ENCODE measurements at places on chromosomes 6 and 20.

DNA sequence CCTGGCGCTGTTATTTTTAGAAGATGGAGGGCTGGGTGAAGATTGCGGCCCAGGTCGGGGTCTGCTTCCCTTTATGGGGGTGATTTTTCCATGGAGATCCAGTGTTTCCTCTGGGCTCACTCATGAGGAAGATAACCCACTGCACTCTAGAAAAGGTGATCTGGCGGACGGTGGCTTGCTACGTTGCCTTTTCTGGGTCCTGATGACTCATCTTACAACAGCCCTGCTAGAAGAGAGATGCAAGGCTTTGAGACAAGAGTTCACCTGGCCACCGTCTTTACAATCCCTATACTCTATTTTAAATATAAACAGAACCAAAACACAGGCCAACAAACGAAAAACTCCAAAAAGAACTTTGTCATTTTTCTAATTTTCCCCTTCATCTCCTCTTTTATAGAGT is 182.1 kb upstream of the EXOC2 start:
- DNase-seq: no peak

DNA sequence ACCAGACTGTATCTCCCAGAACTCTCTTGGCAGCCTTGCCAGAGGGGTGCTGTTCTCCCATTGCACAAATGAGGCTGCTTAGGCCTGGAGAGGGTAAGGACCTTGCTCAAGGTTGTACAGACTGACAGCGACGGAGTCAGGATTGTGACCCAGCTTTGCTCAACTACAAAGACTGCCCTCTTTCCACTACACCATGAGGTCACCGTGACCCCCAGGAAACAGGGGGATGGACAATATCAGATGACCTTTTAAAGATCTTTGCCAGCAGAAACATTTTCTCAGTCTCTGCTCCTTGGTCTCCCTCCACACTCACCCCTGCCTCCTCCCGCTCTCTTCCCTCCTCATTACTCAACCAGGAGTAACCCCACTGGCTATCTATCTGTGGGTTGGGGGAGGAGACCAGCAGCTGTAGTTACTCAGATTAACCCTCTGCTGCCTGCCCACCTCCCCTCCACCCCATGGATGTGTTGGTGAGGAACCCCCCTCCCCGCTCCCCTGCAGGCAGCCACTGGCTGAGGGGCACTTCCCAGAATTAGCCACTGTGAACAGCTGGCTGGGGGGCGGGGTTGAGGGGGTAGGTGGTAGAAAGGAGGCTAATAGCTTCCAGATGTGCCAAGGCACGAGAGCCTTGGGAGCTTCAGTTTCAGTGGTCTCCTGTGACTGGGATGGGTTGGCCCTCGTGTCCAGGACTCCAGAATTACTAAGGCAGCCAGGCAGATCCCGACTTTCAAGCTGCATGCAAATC is 26.9 kb upstream of the MRPS18A start:
- no peak for DNase-seq

GRCh38 chr6:151160929-151161757 is 78.6 kb upstream of the AKAP12 start:
- no peak for DNase-seq

- DNase-seq: no peak
These were observed 2.3 kb downstream of the CCND3 start for GRCh38 chr6:41939176-41939847.

- DNase-seq: no peak
These were observed 14.2 kb upstream of the FAM162B start for GRCh38 chr6:116779573-116780164.

DNA sequence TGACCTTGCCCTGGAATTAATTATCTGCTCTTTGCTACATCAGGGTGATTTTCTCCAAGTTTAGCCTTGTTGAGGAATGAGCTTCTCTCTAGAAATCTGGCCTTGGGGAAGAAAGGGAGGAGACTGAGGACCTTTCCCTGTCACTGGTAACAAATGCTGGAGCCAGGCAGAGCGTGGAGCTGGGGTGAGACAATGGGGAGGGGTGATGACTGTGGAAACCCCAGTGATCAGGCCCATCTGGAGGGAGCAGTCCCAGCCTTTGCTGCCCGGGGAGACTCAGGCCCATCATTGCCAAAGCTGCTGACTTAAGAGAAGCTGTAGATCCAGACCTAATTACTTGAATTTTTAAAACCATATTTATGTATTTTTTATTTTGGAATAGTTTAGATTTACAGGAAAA is 31.3 kb downstream of the BCAS4 start:
- no peak for DNase-seq

DNA sequence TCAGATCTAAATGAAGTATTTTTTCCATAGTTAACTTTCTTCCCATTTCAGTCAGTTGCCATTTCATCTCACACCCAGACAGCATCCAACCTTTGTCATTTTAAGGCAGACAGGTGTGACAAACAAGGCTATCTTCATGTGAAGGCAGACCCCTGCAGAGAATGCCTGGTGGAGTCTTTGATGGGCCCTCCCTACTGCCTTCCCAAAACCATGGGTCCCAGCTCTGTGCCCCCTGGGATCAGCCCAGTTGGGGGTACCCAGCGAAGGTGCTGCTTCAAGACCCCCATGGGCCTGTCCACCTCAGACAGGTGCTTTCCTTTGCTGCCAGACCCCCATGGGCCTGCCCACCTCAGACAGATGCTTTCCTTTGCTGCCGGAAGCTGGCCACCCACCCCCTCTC is 28.3 kb upstream of the ID1 start:
- DNase-seq: no peak

DNA sequence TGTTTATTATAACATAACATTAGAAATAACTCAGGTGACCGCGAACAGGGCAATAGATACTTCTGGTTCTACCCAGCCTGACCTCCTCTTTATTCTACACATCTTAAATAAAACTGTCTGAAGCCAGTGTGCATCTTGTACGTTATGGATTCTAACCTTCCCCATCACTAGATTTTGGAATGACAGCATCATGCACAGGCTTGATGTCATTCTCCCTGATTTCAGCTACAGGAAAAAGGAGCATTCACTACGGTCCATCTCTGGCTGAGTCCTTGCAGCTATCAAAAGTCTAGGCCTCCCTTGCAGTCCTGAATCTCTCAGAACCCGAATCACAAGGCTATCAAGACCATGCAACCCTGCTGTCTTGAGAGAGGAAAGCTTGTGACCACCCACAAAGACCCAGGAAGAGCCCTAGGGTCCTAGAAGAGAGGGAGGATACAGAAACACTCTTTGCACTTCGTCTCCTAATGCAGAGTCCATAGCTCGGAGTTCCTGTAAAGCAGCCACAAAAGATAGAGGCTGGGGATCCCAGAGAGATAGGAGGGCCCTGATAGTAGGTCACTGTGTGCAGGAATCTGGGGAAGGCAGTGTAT is 845 bp downstream of the HLA-DPA1 start:
- DNase-seq: no peak

DNA sequence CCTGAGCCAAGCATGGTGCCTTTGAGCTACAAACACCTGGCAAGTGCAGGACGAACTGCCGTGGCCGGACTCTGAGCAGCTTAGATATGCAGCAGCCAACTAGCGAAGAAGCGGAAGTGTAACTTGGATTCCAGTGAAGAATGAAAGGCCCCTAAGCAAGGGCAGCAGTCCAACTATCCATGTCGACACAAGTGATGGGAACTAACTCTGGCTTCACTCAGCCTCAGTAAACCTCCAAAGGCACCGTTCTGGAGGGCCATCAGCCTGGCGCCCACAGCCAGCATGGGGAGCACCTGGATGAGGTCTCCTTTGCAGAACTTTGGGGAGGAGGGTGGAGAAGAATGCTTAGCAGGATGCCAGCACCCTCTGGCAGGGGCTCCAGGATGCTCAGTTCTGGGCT is 78.4 kb upstream of the MLN start:
- no peak for DNase-seq

DNA sequence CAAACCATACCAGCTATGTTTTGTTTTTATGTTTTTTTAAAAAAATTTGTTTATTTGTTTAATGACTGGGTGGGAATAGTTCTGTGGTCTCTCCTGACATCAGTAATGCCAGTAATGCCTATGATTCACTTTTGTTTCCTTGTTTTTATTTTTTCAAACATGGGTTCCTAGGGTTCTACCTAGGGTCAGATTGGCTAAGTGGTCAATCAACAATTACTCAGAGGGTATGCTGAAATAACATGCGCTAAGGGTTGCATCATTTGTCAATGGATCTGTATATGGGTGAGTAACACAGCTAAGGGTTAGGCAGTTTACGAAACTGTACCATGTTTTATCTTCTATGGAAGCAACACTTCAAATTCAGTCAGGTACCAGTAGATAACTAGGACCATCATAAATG is 583.8 kb upstream of the GJE1 start:
- no peak for DNase-seq

GRCh38 chr20:35503841-35504561 is 25.5 kb downstream of the C20orf173 start:
- no peak for DNase-seq

DNA sequence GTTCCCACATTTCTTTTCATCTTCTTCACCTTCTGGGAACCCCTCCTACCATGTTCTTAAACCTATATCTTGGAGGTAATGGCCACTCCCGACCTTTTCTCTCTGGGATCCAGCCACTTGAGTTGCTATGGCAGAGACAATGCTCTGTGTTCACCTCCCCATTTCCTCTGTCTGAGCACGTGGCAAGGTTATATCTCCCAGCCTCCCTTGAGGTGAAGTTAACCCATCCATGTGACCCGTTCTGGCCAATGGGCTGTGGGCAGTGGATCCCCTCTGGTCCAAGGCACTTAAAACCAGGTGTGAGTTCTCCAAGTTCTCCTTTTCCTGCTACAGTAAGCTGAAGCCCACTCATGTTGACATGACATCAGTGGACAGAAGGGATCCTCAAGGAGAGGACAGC is 261.4 kb downstream of the LRFN2 start:
- DNase-seq: no peak

DNA sequence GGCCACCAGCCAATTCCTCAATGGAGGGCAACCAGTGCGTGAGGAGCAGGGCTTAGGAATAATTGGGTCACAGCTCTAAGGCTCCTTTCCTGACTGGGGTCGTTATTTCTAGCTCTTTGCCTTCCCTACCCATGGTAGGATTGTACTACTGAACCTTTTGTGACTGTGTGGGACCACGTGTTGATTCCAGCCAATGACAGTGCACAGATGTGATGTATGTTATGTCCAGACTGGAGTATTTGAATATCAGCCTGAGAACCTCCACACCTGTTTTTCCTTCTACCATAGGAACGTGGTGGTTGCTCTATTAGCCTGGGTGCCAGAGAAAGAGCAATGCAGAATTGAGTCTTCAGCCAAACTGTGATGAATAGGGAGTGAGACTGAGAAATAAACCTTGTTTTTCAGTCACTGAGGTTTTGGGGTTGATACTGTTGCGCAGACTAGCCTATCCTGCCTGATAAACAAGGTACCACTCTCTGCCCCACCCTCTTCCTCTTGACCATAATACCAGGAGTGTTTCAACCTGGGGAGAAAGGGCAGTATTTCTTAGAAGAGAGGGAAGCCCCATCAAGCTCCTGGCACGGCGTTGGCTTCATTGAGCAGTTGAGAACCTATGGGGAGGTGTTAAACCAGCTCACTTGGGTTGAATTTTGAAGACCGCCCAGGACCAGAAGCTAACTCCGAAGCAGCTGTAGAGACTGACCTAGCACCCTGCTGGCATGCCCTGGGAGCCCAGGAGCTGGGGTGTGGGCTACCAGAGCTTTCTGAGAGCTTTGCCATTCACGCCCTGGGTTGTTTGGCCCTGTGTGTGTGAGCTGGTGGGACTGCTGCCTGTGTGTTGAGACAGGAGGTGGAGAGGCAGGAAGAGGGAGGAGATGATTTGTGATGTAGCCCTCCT is 105.5 kb upstream of the BACH2 start:
- no peak for DNase-seq

DNA sequence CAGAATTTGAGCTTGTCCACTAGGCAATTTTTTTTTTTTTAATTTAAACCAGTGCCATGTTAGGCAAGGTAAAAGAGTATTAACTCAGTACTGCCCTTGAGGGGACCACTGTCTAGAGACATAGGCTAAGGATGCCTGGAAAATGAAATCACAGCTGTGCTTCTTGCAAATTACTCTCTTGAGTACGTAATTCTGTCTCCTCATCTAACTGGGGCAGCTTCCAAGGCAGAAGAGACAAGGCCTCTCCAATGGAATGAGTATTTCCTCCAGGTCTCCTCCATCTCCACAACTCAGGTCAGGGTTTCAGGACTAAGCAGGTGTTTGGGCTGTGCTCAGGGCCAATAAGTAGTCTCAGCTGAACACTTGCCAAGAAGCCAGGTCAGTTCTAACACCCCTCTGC is 33.8 kb upstream of the MRPS10 start:
- DNase-seq: no peak
